ENCODE measurements at places on chromosomes 12 and 14. TPM values are rescaled to one million over a fixed set of nuclear protein-coding genes. Genes with fewer than 3 reads are reported as not detected.

NELL2 gene
- not detected for total RNA-seq

NOVA1 gene
- 1.4 TPM for total RNA-seq

OR6C2 gene
- not detected for total RNA-seq

ETFBKMT gene
- 3.2 TPM for total RNA-seq

OTX2 gene
- total RNA-seq = not detected

MYBPC1 gene
- not detected for total RNA-seq

LRRC43 gene
- total RNA-seq = 2.6 TPM

GPR137C gene
- 0.14 TPM for total RNA-seq

ACADS gene
- total RNA-seq = 10.6 TPM

NUDT14 gene
- total RNA-seq = 10.7 TPM

AQP2 gene
- not detected for total RNA-seq

CLEC4A gene
- total RNA-seq = 0.28 TPM

NTN4 gene
- total RNA-seq = 47.8 TPM

NINJ2 gene
- 3.1 TPM for total RNA-seq

NDRG2 gene
- total RNA-seq = not detected

ACSM4 gene
- total RNA-seq = not detected

SOX5 gene
- total RNA-seq = 6.1 TPM

PLCZ1 gene
- not detected for total RNA-seq

TUNAR gene
- not detected for total RNA-seq

RAB21 gene
- 39.5 TPM for total RNA-seq

CSRNP2 gene
- 15.0 TPM for total RNA-seq

SLC6A12 gene
- total RNA-seq = not detected

FGF6 gene
- total RNA-seq = not detected

SLC17A8 gene
- not detected for total RNA-seq

ARHGAP9 gene
- total RNA-seq = 0.28 TPM

SERPINA3 gene
- total RNA-seq = 8.0 TPM

KRT6A gene
- 22.8 TPM for total RNA-seq

HAL gene
- total RNA-seq = under 0.01 TPM

TMPRSS12 gene
- total RNA-seq = not detected

CFAP54 gene
- total RNA-seq = 1.4 TPM

SPATS2 gene
- total RNA-seq = 31.4 TPM

SMIM41 gene
- total RNA-seq = 9.8 TPM

PGF gene
- total RNA-seq = 3.5 TPM

ST8SIA1 gene
- total RNA-seq = 0.65 TPM

RAPGEF3 gene
- 2.1 TPM for total RNA-seq

SNRPF gene
- 17.7 TPM for total RNA-seq

OR6J1 gene
- total RNA-seq = not detected

BRMS1L gene
- 2.3 TPM for total RNA-seq

PLXNC1 gene
- 7.7 TPM for total RNA-seq

FOXN4 gene
- total RNA-seq = not detected

GALNT16 gene
- total RNA-seq = 0.85 TPM

PRH2 gene
- total RNA-seq = 0.18 TPM

TAS2R8 gene
- not detected for total RNA-seq

OASL gene
- total RNA-seq = 0.57 TPM

PKP2 gene
- 0.55 TPM for total RNA-seq

LIN52 gene
- 9.8 TPM for total RNA-seq

MSI1 gene
- total RNA-seq = not detected

MAX gene
- 40.2 TPM for total RNA-seq

TMEM63C gene
- total RNA-seq = 0.71 TPM

DPF3 gene
- total RNA-seq = 2.4 TPM

HELB gene
- 2.6 TPM for total RNA-seq

TCL1B gene
- total RNA-seq = not detected

RNF10 gene
- 113 TPM for total RNA-seq

KRT74 gene
- total RNA-seq = not detected

EPYC gene
- 0.09 TPM for total RNA-seq
